ENCODE measurements at places on chromosomes 1 and 21. TPM values are rescaled to one million over a fixed set of nuclear protein-coding genes. Genes with fewer than 3 reads are reported as not detected.

- no peaks in the 10 kb centered on the region for H3K27me3 ChIP-seq
- no peak overlapping the region for H3K4me3 ChIP-seq
- DNase-seq = no peak
- H3K36me3 ChIP-seq = no peaks in the 10 kb centered on the region
- H3K27ac ChIP-seq = no peak overlapping the region
These were observed 701.2 kb upstream of the PTBP2 start for GRCh38 chr1:96020378-96020777.

DNA sequence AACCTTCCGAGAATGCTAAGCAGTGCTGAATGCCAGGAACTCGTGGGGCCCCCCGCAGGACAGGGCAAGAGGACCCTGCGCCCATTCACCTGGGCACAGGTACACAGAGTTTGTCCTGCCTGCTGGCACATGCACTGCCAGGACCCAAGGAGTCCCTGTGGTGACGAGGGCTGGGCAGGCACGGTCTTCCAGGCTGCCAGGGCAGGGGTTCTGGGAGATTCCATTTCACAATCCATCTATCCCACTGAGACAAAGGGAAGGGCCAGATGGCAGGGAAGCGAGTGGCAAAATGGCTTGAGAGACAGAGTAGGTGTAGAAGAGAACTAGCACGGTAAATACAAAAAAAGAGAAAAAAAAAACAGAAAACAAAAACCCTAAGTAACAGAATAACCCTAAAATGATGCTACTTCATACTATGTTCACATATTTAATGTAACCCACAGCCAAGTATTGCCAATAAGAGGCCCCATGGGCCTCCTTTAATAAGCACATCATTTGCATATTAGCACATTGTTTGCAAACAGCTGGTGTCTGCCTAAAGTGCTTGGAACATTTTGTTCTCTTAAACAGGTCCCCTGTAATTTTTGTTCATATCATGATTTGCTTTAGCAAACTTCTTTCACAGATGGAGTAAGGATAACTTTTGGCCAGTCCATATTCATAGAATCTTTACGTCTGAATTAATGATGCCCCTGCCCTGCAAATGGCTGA, 83.8 kb downstream of the STUM start:
- DNase-seq = no peak
- H3K27ac ChIP-seq = no peak overlapping the region
- no peaks in the 10 kb centered on the region for H3K27me3 ChIP-seq
- no peak overlapping the region for H3K4me3 ChIP-seq

- no peak for DNase-seq
- peaks cover 1% of the 10 kb centered on the region for H3K36me3 ChIP-seq
- H3K27me3 ChIP-seq = no peaks in the 10 kb centered on the region
- no peak overlapping the region for H3K27ac ChIP-seq
These were observed 28.1 kb downstream of the TENT5C start for GRCh38 chr1:117633936-117634335.

Gene OLFML3
- total RNA-seq = 40.9 TPM

Gene PTPN7
- not detected for total RNA-seq

Gene NES
- 46.1 TPM for total RNA-seq

Measured in IMR-90 (cell line).